B cell (primary cell): ENCODE measurements at places on chromosomes 7 and 10.

GRCh38 chr10:119538632-119539358, 3.7 kb downstream of the RGS10 start:
- DNase-seq, result no peak

GRCh38 chr10:110273474-110273873, 31.2 kb downstream of the SMNDC1 start:
- DNase-seq, result peak; percentile 20

- no peak for DNase-seq
Measured at GRCh38 chr10:43842496-43842895, 193.8 kb upstream of the ZNF32 start.

DNA sequence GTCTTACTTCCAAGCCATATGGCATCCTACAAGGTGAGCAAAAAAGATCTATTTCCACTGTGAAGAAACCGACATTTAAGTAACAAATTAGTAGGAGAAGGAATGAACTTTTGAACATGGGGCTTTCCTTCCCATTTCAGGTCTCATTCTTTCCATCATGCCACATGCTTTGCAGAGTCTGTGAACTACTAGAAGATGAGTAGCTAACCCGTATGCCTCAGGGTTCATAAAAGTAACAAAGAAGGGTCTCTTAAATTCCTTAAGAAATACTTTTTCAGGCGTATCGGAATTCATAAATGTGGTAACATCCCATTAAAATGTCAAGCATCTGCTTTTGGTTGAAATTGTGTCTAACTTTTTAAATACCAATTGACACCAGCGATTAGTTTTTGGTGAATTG, 81.3 kb upstream of the TNS3 start:
- DNase-seq, result no peak

DNA sequence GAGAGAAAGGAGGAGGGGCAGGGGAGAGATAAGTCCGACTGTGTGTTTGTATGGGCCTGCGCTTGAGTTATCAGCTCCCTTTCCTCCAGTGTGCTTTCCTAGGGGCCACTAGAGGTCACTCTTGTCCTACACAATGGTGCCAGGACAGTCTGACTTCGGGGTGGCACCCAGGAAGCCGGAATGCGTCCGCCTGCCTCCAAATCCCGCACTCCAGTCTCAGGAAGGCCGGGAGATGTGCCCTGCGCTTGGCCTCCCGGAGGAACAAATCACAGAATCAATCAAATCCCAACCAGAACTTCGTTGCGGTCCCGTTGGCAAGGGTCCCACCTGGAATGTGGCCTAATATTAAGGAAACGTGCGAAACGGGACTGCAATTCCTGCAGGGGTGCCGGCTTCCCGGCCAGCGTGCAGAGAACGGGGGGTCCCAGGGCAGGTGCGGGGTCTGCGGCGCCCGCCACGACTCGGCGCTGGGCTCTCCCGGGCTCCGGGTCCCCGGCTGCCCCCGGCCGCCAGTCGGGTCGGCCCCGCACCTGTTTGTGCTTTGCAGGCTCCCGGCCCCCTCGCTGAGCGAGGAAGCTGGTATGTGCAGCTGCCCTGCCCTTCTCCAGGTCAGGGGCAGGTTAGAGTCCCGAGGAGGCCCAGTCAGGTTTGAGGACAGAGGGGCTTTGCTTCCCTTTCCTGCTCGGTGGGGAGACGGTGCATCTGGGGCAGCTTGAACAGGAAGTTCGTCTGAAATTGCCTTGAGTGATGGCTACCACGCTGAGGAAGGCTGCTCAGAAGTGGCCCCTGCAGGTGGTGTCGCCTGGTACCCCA, 21.0 kb upstream of the HPS1 start:
- DNase-seq, result peak; percentile 86

GRCh38 chr10:117160567-117160966, 22.5 kb upstream of the VAX1 start:
- no peak for DNase-seq

DNA sequence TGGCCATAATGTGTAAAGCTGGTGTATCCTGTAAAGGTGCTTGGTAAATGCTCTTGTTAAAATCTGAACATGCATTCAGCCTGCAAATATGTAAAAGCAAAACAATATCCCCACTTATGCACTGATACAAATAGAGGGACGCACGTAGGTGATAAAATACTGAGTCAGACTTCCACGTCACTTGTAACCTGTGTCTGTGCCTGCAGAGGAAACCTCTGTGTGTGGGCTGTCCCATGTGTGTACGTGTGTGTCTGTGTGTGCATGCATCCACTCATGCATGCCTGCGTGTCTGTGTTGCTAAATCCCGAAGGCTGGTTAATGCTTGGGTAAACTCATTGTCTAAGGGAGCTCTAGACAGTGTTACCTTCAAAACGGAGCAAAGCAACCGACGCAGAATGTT, 68.9 kb downstream of the KLF6 start:
- no peak for DNase-seq

GRCh38 chr7:45027774-45028114, 27.7 kb downstream of the CCM2 start:
- DNase-seq, result no peak
